ENCODE measurements at places on chromosomes 5 and 9.

GRCh38 chr5:113233606-113234005 is 201.2 kb downstream of the TSSK1B start:
- no peak for DNase-seq

- DNase-seq, result no peak
Observed at GRCh38 chr9:920927-921326, 55.5 kb upstream of the DMRT3 start.

DNA sequence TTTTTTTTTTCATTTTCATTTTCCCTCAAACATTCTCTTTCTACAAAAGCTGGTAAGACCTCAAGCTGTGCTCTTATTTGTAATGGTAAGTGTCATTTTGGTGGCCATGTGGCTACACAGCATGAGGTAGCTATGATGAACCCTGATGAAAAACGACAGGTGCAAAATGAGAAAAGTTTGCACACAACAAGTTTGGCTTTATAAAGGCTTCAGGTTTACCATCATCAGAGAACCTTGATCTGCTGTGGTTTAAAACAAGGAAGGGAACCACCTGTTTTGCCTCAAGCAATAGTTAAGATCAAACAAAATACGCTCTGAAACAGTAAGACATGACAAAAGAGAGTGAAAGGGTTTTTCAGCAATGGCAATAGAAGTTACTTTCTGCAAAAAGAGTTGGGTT is 1124.6 kb upstream of the ACO1 start:
- DNase-seq, result no peak

GRCh38 chr9:136803551-136804508 is 3.9 kb upstream of the RABL6 start:
- DNase-seq, result no peak

- DNase-seq, result no peak
Observed at GRCh38 chr5:32116574-32117313, 57.4 kb downstream of the GOLPH3 start.

DNA sequence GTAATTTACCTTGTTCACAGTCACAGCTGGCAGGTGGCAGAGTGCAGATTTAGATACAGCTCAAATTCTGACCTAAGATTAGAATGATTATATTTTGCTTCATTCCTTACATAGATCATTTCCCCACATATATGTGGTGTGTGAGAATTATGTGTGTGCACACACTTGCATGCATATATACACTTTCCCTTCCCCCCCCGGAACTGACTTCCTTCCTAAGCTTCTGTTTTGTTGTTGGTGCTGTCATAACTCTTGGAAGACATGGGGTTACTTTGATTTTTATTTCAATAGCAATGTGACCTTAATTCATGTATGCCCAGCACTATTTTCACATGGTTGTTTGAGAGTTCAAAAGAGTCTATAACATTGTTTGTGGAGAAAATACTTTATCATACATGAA is 112.8 kb downstream of the CMYA5 start:
- DNase-seq, result no peak

DNA sequence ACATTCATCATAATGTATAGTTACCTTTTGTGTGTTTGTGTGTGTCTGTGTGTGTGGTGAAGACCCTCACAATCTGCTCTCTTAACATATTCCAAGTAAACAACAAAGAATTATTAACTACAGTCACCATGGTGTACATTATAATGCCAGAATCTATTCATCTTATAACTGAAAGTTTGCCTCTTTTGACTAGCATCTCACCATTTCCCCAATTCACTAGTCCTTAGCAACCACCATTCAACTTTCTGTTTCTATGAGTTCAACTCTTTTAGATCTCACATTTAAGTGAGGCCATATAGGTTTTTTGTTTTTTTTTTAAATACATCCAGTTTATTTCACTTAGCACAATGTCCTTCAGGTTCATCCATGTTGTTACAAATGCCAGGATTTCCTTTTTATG is 83.6 kb downstream of the SMC2 start:
- no peak for DNase-seq

DNA sequence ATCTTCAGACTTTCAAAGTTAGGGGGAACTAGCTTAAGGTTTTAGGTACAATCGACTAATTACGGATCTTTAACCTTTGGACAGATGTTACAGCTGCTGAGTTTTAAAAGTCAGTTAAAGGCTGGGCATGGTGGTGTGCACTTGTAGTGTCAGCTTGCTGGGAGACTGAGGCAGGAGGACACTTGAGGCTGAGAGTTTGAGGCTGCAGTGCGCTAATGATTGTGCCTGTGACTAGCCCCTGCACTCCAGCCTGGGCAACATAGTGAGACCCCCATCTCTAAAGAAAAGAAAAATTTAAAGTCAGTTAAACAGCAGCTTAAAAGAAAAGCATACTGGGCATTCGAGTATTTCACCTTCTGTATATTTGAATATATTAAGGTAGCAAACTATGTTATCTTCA is 51.4 kb downstream of the JMY start:
- DNase-seq, result no peak

DNA sequence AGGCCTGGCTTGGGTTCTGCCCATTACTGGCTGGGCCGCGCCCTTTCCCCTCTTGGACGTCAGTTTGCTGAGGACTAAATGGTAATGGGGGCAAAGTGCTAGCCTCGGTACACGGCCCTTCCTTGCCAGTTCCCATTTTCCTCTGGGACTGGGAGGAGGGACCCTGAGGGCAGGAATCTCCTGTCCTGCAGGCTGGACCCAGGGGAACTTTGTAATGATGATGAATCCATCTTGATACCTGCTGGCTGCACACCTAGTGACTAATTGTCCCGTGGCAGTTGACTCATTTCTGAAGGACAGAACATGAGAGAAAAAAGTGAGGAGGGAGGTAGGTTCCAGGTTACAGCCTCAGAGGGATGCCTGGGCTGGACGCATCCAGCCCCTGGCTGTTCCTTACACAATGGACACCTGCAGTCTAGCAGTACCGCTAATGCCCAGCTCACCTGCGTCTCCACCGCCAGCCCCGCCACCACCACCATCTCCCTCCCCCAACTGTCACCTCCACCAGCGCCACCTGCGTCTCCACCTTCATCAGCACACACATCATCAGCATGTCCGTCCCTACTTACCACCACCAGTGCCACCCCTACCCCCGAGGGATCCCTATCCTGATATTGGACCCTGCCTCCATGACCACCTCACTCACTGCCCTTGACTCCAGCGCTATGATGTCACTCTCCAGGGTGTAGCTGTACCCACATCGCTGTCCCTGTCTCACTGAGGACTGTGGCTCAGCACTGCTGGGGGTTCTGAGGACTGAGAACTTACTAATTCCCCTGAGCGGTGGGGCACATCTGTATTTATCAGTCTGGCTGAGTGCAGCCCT is 4.3 kb downstream of the CDHR2 start:
- DNase-seq, result no peak

DNA sequence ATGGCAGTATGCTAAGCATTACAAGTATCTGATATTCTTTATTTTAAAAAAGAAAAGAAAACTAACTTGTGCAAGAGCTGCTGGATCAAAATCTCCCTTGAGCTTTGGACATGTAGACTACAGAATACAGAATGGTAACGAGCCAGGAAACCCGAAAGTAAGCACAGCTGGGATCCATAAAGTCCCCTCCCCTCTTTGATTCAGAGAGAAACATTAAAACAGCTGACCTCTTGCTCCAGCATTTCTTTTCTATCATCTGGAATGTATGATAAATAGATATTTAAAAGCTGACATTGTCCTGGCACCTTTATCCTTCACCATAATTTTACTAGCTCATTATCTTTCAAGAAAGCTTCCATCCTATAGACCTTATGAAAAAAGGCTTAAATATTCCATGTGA is 28.2 kb upstream of the LPAR1 start:
- no peak for DNase-seq

DNA sequence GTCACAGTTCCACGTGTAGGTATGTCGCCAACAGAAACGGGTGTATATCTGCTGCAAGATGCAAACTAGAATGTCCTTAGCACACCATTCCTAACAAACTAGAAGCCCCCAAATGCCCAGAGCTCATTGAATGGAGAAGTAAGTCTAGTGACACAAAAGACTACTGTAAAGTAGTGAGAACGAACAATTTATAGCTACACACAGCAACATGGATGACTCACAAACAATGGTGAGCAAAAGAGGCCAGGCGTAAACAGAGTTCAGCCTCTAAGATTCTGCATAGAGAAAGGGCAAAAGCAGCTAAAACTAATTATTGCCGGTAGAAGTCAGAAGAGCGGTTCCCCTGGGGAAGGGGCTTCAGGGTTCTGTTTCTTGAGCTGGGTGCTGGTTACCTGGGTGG is 74.7 kb downstream of the AMBP start:
- no peak for DNase-seq

DNA sequence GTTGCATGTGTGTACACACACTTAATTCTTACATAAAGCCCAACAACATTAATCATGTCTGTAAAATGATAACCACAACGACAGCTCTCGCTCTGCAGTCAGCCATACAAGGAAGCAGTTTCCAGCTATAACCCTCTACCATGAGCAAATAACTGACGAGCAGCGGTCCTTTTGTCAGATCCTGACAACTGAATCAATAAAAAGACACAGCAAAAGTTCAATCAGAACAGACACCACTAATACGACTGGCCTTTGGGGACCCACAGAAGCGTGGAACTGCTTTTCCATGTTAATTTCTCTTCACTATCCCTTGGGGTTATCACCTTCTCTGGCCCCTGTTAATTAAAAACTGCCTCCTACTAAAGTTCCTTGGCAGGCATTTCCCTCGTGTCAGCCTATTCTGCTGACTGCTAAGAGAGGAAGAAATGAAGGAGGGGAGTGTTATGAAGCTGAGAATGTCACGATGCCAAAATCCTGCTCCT is 722.8 kb upstream of the GRAMD2B start:
- no peak for DNase-seq

- DNase-seq, result no peak
Observed at GRCh38 chr5:177603631-177604030, 3.7 kb downstream of the B4GALT7 start.

- DNase-seq, result no peak
Observed at GRCh38 chr5:181161534-181162175, 14.3 kb downstream of the OR2V2 start.

DNA sequence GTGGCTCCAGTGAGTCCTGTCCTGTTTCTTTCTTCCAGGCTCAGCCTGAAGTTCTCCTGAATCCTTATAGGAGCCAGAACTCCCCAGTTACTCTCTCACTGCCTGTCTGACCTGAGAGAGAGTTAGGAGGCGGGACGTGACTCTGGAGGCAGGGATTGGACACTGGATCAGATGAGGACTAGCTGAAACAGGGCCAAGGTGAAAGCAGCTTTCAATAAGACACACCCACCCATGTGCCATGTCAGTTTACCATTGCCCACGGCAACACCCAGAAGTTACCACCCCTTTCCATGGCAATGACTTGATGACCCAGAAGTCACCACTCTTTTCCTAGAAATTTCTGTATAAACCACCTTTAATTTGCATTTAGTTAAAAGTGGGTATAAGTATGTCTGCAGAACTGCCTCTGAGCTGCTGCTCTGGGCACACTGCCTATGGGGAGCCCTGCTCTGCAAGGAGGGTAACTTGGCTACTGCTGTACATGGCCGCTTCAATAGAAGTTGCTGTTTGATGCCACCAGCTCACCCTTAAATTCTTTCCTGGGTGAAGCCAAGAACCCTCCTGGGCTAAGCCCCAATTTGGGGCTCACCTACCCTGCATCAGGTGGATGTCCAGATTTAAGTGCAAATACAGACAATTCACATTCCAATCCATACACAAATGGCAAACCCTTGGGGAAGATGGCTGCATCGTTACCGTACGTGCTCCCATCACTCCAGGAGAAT is 13.7 kb downstream of the FCN2 start:
- DNase-seq, result no peak

All from stimulated activated CD4-positive, alpha-beta T cell treated with anti-CD3 and anti-CD28 coated beads, TNF-alpha, amount 100 ng/mL, for 4 hours (primary cell).